Stimulated activated CD8-positive, alpha-beta memory T cell treated with anti-CD3 and anti-CD28 coated beads, Interleukin-7, amount 100 ng/mL, for 1 hour (primary cell): ENCODE measurements at places on chromosomes 12 and 14.

GRCh38 chr12:64082866-64083268 lies 139.2 kb downstream of the KICS2 start:
- DNase-seq: no peak

DNA sequence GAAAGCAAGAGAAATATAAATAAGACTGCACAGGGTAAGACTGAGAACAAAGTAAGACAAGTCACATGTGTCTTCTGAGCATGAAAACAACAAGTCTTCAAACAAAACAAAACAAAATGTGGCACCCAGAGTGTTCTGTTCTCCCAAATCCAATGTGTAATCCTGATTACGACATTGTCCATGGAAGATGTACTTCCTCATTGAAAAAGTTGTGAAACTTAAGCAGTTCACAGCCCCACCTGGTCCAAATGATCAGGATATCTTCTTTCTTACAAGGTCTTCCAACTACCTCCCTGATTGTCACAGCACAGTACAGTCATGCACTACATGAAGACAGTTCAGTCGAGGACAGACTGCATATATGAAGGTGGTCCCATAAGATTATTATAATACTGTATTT lies 23.3 kb upstream of the NEK9 start:
- no peak for DNase-seq

- no peak for DNase-seq
These were observed 3.2 kb downstream of the THTPA start for GRCh38 chr14:23559010-23559925.

DNA sequence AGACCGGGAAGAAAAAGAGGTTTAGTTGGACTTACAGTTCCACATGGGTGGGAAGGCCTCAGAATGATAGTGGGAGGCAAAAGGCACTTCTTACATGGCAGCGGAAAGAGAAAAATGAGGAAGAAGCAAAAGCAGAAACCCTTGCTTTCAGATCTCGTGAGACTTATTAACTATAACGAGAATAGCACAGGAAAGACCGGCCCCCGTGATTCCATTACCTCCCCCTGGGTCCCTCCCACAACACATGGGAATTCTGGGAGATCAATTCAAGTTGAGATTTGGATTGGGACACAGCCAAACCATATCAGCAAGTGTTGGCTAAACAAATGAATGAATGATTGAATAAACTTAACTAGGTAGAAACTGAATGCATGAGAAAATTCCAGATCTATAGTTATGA lies 85.3 kb upstream of the PARP11 start:
- no peak for DNase-seq

DNA sequence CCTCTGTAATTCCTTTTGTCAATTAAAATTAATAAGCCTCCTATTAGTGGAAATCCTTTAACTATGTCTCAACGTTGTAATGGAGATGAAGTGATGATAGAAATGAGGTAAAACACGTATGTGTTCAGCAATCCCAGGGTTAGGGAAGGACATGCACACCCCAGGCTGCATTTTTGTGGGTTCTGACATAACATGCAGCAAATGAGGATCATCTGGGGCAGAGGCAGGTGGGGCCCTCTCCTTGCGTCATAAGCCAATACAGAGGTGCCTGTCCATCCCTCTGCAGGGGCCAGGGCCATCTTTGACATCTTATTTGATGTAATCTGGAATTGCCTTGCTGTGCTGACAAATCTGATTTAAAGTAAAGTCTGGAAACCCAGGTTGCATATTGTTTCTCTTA lies 73.2 kb downstream of the MYRFL start:
- DNase-seq: no peak

- DNase-seq: no peak
These were observed 77.7 kb downstream of the SEC23A start for GRCh38 chr14:39025250-39025809.

DNA sequence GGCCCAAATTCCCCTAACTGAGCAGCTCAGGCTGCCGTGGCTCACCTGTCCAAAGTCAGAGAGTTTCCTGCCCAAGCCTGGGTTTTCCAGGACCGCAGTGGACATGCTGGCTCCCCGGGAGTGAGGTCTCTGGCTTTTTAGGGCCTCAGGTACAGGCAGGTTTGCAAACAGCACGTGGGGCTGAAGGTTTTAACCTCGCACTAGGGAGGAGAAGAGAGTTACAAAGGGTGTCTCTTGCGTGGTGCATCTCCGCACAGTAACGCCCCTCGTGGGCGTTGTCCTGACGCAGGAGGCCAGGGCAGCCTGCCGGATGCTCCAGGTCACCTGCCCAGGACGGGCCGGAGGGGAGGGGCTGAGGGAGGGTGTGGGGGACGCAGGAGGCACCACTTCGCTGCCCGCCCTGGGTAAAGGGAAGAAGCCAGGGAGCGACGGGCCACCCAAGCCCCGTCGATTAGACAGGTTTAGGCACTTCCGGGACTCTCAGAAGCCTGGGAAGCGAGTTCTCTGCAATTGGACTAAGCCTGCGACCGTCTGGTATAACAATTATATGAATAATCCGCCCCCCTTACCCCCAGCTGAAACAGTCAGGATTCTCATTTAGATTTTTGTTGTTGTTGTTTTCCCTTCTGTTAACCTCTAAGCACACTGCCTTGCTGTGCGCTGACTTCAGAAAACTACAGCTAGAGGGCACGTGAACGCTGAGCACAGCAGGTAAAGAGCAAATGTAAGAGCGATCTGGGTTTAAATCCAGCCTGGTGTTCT lies at the start of gene PAH:
Gene PAH, minus strand, starts transcription at position 219 of the 762 bp plus-strand sequence. Its CDS starts 114 bp downstream, at position 105.
- no peak for DNase-seq

DNA sequence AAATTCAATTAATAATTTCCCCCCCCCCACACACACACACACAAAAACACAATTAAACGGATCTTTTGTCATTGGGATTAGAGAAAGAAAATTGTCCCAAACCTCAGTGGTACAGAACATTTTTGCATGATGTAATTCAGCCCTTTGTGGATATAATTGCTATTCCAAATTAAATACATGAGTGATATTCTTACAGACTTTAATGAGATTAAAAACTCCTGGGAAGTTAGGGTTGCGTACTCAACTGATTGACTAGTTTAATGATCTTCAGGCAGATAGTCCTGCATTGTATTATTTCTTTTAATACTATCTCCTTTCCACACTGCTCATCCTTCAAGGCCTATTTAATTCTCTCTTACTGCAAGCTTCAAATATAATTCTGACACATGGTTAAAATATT lies 711.8 kb upstream of the LRFN5 start:
- DNase-seq: no peak

DNA sequence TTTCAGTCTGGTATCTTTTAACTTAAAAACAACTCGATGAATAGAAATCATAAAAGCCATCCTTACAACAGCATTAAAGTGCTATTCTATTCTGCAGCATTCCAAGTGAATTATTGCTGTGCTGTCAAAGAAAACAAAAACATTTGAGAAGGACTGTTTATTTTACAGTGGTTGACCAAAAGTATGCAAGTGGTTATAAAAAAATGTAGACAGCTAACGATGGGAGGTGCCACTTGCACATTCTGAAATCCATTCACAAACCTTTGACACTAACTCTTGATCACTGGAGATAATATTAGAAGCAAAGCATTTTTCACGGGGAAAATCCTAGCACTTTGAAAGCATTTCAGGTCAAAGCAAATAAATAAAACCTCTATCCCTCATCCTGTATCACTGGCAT lies 55.6 kb downstream of the HMGA2 start:
- DNase-seq: no peak

GRCh38 chr14:106841701-106842100 lies 1315.3 kb downstream of the TMEM121 start:
- DNase-seq: no peak

- DNase-seq: no peak
These were observed 16.7 kb downstream of the SPPL3 start for GRCh38 chr12:120887253-120888043.

GRCh38 chr14:61050417-61050816 lies 69.4 kb downstream of the SLC38A6 start:
- no peak for DNase-seq

DNA sequence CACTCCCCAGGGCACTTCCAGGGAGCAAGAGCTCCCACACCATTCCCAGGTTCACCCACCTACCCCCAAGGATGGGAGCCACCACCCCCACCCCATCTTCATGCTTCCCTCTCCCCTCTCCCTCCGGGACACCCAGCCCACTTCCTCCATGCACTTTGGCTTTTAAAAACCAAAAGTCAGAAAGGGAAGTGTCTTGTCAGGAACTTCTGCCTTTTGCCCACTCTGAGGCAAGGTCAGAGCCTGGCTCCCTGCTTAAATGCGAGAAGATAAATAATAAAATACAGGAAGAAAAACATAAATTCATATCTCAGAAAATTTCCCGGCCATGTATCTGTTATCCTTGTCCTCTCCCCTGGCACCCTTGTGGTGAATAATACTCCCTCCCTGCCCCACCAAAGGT lies 81.6 kb downstream of the PTGER2 start:
- DNase-seq: no peak

DNA sequence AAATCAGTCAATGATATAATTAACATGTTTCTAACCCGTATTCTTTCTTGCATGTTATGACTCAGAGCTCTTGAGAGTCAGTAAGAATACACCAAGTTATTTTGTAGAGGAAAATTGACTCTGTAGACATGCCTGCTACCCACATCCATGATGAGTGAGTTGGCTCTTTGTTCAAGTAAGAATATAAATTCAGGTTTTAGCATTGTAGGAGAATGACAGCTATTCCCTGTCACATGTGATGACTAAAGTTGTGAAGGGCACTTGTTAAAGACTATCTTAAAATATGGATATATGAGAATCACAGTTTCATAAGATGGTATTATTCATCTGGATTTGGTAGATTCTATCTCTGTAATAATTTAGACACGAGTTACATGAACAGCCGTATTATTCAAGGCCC lies 209.1 kb downstream of the CCDC59 start:
- DNase-seq: no peak

- DNase-seq: no peak
These were observed 195.4 kb upstream of the TBX3 start for GRCh38 chr12:114879354-114879753.
